Hematopoietic multipotent progenitor cell treated with erythropoietin and hydrocortisone succinate and interleukin-3 and kit ligand, for 4 days (in vitro differentiated cells): ENCODE measurements at places on chromosomes 12 and 14.

GRCh38 chr12:120500581-120500980 lies 4.7 kb downstream of the DYNLL1 start:
- DNase-seq: no peak

GRCh38 chr12:5913387-5913786 lies 31.7 kb downstream of the ANO2 start:
- no peak for DNase-seq

- peak; percentile 54 for DNase-seq
Measured at GRCh38 chr14:70807898-70808415, 1.4 kb downstream of the MAP3K9 start.

- no peak for DNase-seq
Measured at GRCh38 chr12:105369014-105369413, 38.5 kb downstream of the C12orf75 start.

GRCh38 chr14:70059545-70059944 lies 129.2 kb downstream of the SLC8A3 start:
- DNase-seq: no peak

GRCh38 chr12:13471471-13471870 lies 274.9 kb downstream of the EMP1 start:
- no peak for DNase-seq

GRCh38 chr14:91410771-91411536 lies 6.7 kb downstream of the CCDC88C start:
- peak; percentile 64 for DNase-seq

- peak; percentile 86 for DNase-seq
Measured at GRCh38 chr12:42372154-42372791, 46.3 kb downstream of the PPHLN1 start.

GRCh38 chr12:92702754-92703679 lies at the start of gene PLEKHG7:
PLEKHG7 (plus strand) TSS chr12:92702989; CDS start chr12:92706632, 3,643 bp downstream.
- DNase-seq: no peak

GRCh38 chr12:76383988-76384387 lies 35.8 kb upstream of the BBS10 start:
- DNase-seq: no peak

- DNase-seq: peak; percentile 39
Measured at GRCh38 chr12:111268738-111269572, 99.9 kb downstream of the PHETA1 start.

- DNase-seq: no peak
Measured at GRCh38 chr14:25250516-25250915, 200.6 kb upstream of the STXBP6 start.

- DNase-seq: no peak
Measured at GRCh38 chr12:33310471-33310870, 129.1 kb downstream of the SYT10 start.

GRCh38 chr14:51394804-51395203 lies 154.8 kb downstream of the TMX1 start:
- DNase-seq: no peak

- DNase-seq: peak; percentile 45
Measured at GRCh38 chr12:2733493-2734355, 61.0 kb upstream of the FKBP4 start.

- no peak for DNase-seq
Measured at GRCh38 chr12:46985816-46986215, 93.6 kb upstream of the PCED1B start.

DNA sequence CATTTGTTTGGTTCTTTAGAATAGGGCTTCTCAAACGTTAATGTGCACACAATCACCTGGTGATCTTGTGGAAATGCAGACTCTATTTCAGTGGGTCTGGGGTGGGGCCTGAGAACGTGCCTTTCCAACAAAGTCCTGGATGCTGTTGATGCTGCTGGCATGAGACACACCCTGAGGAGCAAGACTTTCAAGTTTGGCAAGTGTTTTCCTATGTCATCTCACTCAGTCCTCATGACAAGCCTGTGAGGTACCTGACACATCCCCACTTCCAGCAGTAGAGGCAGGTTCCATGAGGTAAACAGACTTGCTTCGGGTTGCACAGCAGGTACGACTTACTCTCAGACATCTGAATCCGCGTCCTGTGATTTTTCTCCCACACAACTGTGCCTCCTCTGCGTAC lies 147.1 kb downstream of the MYRFL start:
- DNase-seq: no peak
